ENCODE measurements at places on chromosomes 16 and 17.

GRCh38 chr17:77772461-77772897 is 186.0 kb upstream of the TNRC6C start:
- no peak for DNase-seq

DNA sequence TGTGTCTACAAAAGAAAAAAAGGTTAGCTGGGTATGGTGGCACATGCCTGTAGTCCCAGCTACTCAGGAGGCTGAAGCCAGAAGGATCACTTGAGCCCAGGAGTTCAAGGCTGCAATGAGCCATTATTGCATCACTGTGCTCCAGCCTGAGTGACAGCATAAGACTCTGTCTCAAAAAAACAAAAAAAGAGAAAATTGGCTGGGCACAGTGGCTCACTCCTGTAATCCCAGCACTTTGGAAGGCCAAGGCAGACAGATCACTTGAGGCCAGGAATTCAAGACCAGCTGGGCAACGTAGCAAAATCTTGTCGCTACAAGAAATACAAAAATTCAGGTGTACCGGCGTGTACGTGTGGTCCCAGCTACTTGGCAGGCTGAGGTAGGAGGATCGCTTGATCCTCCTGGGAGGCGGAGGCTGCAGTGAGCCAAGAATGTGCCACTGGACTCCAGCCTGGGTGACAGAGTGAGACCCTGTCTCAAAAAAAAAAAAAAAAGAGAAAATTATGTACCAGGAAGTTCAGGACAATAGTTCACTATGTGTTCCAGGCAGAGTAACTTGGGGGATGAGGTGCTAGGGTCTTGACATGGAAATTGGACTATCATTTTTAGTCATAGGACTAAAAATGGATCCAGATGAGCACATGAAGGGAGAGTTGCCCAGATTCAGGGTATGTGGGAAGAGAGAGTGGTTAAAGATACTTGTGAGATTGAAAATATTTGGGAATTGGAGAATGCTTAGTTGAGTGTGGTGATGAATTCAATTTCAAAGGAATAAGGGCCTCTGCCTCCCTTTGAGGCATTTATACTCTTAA is 11.0 kb downstream of the ALDH3A2 start:
- DNase-seq = no peak

DNA sequence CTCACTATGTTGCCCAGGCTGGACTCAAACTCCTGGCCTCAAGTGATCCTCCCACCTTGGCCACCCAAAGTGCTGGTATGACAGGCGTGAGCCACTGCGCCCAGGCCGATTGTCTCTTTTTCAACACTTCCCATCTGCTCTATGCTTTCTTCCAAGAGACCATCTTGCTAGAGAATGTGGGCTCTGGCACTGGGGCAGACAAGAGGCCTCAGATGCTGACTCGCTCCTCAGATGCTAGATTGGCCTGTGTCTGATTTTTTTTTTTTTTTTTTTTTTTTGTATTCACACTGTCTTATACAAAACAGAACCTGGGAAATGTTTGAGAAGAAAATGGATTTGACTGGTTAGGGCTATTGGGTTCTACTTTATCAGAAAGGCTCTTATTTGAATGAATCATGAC is 58.2 kb downstream of the CYB5D2 start:
- DNase-seq = no peak

DNA sequence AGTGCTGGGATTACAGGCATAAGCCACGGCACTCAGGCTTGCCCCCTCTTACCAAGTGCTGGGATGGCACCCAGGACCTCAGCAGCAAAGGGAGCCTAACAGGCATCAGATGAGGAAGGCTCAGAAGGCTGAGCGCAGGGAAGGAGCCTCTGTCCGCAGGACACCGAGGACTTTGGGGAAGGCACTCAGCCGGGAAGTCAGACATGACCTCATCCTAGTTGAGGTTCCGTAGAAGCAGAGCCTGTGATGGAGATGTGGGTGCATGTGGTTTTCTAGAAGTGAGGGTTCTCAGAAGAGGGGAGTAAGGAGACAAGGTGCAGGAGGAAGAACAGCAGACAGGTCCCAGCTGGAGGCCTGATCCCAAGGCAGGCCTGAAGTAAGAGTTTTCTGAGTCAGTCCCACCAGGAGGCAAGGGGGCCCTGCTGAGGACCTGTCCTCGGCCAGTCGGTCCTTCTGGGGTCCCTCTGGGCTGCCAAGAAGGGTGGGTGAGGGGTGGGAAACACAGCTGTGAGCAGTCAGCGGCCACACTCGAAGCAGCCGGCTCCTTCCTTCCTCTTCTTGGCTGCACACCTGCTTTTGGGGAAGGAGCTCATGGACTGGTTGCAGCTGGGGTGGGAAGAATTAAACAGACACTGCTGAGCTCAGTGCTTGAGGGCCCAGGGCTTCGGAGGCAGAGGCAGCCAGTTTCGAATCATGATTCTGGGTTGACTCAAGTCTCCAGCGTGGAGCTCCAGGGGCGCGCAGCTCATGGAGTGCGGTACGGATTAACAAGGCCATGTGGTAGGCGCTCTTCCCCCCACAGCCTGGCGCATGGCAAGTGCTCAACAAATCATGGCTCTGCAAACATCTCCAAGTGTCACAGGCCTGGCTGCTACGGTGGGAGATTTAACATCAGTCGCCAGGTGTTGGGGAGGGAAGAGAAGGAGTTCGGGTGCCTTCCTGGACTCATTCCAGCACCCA is 38.9 kb upstream of the SNN start:
- no peak for DNase-seq
